ENCODE measurements at places on chromosomes 1 and 21.

- no peak for DNase-seq
These were observed 332.2 kb downstream of the CHRM3 start for GRCh38 chr1:239718571-239718970.

DNA sequence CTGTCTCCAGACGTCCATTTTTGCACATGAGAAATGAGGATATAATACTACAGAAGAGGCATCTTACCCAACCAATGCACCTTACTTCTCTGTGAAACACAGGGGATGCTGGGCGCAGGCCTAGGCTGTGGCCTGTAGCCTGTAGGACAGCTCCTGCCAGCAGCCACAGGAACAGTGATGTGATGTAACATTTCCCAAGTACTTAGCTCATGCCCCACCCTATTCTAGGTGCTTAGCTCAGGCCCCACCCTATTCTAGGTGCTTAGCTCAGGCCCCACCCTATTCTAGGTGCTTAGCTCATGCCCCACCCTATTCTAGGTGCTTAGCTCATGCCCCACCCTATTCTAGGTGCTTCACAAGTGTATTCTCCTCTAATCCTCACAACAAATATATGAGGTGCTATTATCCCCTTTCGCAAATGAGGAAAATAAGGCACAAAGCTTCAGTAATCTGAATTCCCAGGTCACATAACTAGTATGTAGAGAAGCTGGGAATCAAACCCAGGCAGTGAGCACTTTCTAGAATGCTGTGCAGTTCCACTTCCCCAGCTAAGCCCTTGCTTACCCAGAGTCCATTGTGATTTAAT is 4.6 kb upstream of the NAXE start:
- no peak for DNase-seq

GRCh38 chr1:243883551-243883950 is 33.5 kb upstream of the AKT3 start:
- no peak for DNase-seq

DNA sequence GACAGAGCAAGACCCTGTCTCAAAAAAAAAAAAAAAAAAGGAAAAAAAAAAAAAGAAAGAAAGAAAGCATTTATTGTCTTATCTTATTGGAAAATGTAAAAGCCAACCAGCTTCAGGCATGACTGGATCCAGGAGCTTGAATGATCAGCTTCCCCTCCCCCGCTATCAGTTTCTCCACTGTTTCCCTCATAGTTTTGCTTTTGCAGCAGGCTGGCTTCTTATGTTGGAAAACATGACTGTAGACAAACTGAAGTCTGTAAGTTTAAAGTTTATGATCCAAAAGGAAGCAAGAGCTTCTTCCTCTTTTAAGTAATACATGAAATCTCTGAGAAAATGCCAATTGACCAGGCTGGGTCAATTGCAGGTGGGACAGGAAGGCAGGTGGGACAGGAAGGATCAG is 52.2 kb downstream of the FHAD1 start:
- no peak for DNase-seq

DNA sequence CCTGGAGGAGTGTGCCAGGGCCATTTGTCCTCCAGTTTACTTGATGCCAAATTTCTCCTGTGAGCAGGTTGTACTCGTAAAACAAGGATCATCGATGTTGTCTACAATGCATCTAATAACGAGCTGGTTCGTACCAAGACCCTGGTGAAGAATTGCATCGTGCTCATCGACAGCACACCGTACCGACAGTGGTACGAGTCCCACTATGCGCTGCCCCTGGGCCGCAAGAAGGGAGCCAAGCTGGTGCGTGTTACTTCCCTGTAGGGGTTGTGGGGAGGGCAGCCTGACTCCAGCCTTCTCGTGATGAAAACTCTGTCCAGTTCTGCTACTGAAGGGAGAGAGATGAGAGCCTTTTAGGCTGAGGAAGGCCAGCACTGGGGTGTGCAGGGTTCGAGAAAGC is 2.2 kb downstream of the RPS8 start:
- DNase-seq: no peak

DNA sequence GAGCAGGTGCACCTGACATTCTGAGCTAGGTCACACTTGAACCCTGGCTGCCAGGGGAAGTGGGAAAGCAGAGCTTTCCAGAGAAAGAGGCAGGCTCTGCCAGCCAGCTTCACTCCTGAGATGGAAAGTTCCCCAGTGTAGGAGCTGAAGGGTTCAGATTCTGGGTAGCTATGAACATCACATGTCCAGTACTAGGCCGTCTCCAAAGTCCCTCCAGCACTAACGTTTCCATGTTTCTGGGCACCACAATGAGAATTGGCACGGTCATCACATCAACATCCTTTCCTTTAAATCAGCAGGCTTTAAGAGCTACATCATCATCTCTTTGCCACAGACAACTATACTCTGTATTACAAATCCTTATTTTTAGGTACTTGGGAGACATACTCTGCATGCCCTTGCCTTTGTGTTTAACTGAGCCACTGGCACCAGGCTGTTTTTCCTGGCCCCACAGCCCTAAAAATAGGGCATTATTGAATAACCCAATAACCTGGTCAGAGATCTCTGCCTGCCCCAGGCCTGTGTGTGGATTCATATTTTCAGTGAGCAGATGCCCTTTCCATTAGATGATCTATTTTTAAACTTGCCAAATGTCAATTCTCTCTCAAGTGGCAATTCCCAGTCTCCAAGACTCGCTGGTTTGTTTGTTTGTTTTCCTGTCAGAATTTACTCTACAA is 35.4 kb upstream of the USP24 start:
- no peak for DNase-seq

- DNase-seq: peak; percentile 56
These were observed 35.1 kb upstream of the EYA3 start for GRCh38 chr1:28123461-28123961.

- no peak for DNase-seq
These were observed 64.5 kb upstream of the PLPPR5 start for GRCh38 chr1:99069146-99069545.

- DNase-seq: no peak
These were observed 117.7 kb downstream of the SLC45A1 start for GRCh38 chr1:8435569-8436071.

DNA sequence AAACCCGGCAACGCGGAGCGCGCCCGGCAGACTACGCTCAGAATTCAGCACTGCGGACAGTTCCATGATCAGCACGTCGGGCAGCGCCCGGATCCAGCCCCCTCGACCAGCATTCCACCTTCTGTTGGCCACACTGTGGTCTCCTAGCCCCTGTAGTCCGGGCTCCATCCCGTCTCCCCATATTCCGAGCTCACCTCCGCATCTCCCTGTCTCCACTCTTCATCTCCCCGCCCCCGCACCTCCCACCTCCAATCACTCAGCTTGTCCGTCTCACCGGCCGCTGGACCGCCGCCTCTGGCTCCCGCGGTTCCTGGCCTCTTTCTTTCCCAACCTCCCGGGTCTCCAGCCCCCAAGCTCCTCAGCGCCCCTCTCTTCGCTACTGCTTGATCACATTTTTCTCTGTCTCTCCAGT is 500 bp downstream of the EPHA10 start:
- DNase-seq: peak; percentile 78

DNA sequence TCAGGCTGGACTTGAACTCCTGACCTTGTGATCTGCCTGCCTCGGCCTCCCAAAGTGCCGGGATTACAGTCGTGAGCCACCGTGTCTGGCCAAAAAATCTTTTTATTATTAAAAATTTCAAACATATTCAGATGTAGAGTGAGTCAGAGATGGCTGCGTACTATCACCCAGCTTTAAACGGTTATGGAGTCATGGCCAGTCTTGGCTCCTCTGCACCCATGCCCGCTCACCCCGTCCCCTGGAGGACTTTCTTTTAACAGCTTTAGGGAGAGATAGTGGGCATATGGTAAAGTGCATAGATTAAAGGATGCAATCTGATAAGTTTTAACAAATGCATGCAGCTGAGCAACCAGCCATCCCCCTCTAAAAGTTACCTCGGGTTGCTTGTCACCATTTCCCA is 51.8 kb downstream of the TNFRSF8 start:
- no peak for DNase-seq

GRCh38 chr1:236550961-236551851 is 27.4 kb downstream of the LGALS8 start:
- DNase-seq: no peak

DNA sequence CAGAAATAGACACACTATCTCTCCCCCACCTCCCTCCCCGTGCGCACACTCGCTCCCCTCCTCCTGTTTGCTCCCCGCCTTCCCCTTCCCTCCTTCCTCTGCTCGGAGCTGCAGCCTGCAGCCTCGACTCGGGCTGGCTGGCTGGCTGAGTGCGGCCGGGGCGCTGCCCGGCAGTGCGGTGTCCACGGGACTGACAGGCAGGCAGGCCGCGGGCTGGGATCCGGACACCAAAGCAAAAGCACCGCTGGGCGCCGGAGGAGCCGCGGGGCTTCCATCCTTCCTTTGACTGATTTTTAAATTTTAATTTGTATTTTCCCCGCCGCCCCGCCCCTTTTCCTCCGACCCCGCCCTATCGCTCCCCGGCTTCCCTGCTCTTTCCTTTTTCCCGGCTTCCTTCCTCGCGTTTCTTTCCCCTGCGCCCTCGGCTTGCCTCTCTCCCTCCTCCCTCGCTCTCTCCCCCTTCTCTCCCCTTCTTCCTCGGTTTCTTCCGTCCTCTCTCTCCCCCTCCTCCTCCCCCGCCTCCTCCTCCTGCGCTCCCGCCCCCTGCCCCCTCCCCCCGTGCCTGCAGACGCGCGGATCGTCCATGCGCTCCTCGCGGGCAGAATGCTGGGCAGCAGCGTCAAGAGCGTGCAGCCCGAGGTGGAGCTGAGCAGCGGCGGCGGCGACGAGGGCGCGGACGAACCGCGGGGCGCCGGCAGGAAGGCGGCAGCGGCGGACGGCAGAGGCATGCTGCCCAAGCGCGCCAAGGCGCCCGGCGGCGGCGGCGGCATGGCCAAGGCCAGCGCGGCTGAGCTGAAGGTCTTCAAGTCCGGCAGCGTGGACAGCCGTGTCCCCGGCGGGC is 109.4 kb downstream of the NAV1 start:
- DNase-seq: peak; percentile 87

DNA sequence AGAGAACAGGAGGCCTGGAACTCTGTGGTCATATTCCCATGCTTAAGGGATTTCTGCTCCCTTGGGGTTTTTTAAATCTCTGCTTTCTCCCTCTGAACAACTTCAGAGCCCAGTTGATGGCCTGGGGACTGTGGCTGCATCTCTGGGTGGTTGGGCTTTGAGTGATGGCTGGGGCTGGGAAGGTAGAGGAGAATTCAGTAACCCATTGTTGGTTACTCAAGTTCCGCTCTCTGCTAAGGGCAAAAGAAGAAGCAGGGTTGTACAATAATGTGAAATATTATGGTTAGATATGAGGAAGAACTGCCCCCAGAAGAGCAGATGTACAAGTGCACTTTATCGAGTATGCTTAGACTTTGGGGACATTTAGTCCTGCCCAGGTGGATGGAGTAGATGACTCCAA is 72.1 kb upstream of the CNTN2 start:
- no peak for DNase-seq

- peak; percentile 36 for DNase-seq
These were observed 1.2 kb downstream of the PIK3C2B start for GRCh38 chr1:204493145-204493983.

GRCh38 chr1:61387829-61388228 is 305.5 kb downstream of the NFIA start:
- no peak for DNase-seq

DNA sequence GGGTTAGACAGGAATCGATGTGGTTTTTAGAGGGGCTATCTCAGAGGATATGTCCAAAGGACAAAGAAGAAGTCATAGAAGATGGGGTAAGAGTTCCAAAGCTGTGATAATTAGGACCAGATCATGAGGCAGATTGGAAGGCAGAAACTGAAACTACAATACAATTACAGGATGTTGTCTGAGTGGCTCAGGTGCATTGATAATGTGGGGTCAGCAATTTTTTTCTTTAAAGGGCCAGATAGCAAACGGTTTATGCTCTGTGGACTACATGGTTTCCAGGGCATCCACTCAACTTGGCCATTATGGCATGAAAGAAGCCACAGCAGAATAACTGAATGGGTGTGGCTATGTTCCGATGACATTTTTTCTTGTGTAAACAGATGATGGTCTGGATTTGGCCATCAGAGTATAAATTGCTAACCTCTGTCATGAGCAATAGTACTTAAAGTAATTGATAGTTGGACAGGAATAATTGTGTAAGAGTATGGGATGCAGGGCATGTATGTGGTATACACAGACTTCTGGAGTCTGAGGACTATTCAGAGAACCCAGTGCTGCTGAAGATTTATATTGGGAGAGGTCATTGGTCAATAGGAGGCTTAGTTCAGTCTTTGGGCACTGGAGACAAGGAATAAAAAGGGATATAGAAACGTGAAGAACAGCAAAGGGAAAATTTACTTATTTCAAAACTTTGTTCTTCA is 198.4 kb upstream of the ADGRL4 start:
- DNase-seq: no peak

- no peak for DNase-seq
These were observed 390.5 kb downstream of the DISC1 start for GRCh38 chr1:232017057-232017456.

GRCh38 chr1:24294716-24295371 is 24.3 kb upstream of the GRHL3 start:
- peak; percentile 43 for DNase-seq

- no peak for DNase-seq
These were observed 67.5 kb upstream of the VAMP3 start for GRCh38 chr1:7703321-7704213.

DNA sequence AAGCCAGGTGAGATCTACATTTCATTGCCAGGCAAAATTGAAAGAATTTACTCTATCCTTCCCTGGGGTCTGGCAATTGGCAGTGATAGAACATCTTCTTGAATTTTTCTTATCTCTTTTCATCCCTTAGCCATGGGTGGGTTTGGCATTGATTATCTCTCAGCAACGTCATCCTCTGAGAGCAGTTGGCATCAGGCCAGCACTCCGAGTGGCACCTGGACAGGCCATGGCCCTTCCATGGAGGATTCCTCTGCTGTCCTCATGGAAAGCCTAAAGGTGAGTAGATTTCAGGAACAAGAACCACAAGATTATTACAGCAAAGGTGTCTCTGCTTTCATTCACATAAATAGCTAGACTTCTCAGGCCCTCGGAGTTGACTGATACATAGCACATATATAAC is 39.3 kb downstream of the NCF2 start:
- no peak for DNase-seq

DNA sequence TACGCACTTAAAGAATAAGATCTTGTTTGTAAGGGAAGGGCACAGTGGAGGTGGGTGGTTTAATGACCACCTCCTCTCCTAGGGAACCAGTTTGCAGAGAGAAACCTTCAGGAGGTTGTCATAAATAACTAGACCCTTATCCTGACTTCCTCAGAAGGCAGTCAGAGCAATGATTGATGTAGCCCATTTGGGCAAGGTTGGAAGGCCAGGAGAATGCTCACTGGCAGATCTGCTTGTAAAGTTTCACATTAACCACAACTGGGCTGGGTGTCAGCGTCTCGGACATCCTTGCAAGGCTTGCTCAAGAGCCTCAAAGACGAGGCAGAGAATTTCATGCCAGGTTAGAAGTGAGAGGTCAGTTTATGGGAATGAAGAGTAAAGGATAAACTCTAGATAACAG is 87.6 kb upstream of the TRABD2B start:
- DNase-seq: no peak

GRCh38 chr1:201346337-201346939 is 31.0 kb downstream of the TNNT2 start:
- peak; percentile 69 for DNase-seq

DNA sequence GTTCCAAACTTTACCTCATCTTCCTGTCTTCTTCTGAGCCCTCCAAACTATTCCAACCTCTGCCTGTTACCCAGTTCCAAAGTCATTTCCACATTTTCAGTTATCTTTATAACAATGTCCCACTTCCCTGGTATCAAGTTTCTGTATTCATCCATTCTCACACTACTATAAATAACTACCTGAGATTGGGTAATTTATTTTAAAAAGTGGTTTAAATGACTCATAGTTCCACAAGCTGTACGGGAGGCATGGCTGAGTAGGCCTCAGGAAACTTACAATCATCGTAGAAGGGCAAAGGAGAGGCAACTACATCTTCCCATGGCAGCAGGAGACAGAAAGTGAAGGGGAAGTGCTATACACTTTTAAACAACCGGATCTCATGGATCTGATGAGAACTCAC is 428.5 kb upstream of the RGS18 start:
- DNase-seq: no peak

All from AG08396 (cell line).